Esophagus mucosa (tissue), 1 donor: ENCODE measurements at places on chromosomes 12 and 14.

GRCh38 chr12:26630546-26631027 is 202.4 kb downstream of the ITPR2 start:
- no peak for ATAC-seq

- ATAC-seq: no peak
Measured at GRCh38 chr12:129409281-129409680, 494.5 kb downstream of the TMEM132D start.

- no peak for ATAC-seq
Measured at GRCh38 chr14:101440496-101440895, 120.8 kb upstream of the DIO3 start.

DNA sequence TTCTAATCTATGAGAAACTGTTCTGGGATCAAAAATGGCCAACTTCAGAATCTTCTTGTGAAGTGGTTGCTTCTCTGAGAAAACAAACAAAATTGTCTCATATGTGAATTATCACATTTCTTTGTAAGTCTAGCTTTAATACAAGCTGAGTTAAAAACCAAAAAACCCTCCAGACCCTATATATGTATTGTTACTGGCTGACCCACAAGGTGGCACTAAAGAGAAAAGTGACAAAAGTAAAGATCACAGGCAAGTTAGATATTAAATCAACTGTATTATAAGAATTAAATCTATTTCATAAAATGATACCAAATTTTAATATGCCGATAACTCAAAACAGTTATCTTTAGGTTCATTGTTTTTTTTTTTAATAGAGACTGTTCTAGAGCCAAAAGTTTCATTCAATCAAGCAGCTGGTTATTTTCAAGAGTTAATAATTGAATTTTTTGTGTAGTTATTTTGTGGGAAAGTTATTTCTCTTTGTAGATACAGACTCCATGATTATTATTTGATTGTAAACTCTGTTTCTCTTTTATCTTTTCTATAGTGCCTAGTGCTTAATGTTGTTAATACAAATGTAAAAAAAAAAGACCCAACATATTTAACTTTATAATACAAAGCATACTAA is 7.5 kb upstream of the TRHDE start:
- no peak for ATAC-seq

DNA sequence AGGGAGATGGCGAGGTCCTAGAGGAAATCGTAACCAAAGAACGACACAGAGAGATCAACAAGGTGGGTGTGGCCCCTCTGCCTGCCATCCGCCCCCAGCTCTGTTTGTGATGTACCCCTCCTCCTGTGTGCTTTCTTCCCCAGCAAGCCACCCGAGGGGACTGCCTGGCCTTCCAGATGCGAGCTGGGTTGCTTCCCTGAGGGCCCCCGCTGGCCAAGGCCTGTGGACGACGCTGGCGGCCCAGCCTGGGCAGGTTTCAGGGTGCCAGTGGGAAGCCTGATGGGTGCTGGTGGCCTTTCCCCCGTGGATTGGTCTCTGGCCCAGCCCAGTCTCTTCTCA is 2.0 kb downstream of the ARL6IP4 start:
- ATAC-seq: no peak
